Colonic mucosa (tissue), 4 donors: ENCODE measurements at places on chromosomes 6 and 20. TPM values are rescaled to one million over a fixed set of nuclear protein-coding genes. Genes with fewer than 3 reads are reported as not detected.

GRCh38 chr6:164911873-164912580, 397.4 kb downstream of the C6orf118 start:
- DNase-seq, result no peak

The HCRTR2 gene
- not detected for total RNA-seq

The C2 gene
- 7.8 TPM for total RNA-seq

GRCh38 chr6:169939554-169940164, 188.2 kb downstream of the ERMARD start:
- no peak for DNase-seq

The TINAG gene
- 45.2 TPM for total RNA-seq

DNA sequence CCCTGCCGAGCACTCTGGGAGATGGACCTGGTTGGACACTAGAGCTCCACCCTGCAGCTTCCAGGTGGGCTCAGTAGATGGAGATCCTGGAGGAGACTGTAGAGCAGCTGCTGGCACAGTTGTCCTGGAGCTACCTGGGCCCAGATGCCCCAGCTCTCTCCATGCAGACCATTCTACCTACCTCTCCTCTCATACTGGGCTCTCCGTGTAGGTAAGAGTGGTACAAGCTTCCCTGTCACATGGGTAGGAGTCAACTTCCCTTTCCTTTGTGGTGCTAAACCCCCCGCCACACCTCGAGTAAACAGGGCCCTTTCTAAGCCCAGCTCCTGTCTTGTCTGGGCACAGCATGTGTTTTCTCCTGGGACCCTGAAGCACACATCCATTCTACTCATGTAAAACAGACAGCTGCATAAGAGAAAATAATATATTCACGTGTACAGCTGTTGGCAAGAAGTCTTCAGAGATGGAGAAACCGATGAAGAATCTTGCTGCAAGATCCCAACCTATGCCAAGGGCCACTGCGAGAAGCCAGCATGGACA, 108.1 kb upstream of the DUSP22 start:
- peak; percentile 6 for DNase-seq

- no peak for DNase-seq
These were observed 11.6 kb upstream of the TAAR9 start for GRCh38 chr6:132526461-132526860.

GRCh38 chr20:21303061-21303871, at the start of gene XRN2:
XRN2 (plus strand) TSS chr20:21303331; CDS start chr20:21303399, 68 bp downstream.
- DNase-seq, result peak; percentile 97

DNA sequence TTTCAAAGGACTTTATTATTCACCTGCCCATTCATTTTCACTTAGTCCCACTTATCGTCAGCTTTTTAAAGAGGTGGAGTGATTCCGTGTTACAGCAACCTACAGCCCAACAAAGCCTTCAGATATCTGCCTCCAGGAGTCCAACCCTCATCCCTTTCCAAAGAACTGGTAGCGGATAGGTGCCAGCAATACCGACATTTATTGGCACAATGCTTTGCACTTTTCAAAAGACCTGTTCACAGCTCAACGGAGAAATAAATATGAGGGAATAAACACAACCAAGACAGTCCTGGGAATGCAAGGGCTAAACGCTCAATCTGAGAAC, 819 bp upstream of the MTRF1L start:
- peak; percentile 22 for DNase-seq

DNA sequence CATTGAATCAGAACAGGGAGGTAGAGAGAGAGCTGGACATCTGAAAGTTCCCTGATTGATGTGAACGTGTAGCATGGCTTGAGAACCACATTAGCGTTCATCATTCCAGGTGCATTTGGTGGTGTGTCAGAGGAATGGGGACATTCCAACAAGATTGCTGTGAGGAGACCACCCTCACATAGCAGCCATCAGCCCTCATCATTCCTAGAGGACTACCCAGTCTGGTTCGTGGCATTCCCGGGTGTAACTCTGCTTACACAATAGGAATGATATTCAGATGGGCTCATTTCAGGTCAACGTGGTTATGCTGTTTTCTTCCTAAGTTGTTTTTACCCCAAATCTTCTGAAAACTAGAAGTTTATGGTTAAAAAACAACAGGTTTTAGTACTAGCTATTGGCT, 62.2 kb upstream of the KLHL31 start:
- DNase-seq, result no peak

DNA sequence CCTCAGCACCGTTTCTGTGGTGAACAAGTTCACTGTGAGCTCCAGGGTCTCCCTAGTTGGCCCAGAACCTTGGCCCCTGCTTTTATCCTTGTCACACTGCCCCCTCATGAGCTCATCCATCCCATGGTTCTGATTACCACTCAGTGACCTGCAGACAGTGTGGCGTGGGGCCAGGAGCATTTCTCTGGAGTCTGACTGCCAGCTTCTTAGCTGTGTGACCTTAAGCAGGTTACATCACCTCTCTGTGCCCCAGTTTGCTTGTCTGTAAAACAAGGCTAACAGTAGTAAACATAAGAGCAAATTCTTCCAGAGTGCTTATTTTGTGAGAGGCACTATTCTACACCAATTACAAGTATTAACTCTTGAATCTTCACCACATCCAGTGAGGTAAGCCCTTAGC, 14.8 kb upstream of the MDGA1 start:
- no peak for DNase-seq

The MUCL3 gene
- total RNA-seq, result not detected

GRCh38 chr6:25111782-25112181, 167.4 kb upstream of the CARMIL1 start:
- no peak for DNase-seq

DNA sequence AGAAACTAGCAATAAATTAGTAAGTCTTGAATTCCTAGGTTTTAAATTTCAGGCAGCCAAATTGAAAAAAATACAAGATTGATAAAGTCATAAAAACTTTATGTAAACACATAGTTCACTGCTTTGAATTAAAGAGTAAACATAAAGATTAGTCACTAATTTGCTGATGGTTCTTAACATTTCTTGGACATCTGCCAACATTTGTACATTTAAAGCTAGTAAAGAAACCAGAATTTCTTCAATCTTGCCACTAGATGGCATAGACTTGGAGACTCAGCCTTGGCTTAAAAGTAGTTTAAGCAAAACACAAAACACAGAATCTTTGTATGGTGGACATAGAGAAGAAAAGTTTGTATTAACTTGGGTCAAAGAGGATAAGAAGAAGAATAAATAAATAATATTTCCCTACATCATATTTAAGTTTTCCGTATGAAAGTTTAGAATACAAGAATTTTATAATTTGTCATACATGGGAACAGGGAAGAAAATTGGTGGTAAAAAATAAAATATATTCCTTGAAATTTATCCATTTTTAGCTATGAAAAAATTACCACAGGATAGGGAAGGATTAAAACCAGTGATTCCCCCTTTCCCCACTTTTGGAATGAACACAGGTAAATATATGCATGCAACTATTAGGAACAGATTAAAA, 41.7 kb upstream of the FAM135A start:
- DNase-seq, result no peak

DNA sequence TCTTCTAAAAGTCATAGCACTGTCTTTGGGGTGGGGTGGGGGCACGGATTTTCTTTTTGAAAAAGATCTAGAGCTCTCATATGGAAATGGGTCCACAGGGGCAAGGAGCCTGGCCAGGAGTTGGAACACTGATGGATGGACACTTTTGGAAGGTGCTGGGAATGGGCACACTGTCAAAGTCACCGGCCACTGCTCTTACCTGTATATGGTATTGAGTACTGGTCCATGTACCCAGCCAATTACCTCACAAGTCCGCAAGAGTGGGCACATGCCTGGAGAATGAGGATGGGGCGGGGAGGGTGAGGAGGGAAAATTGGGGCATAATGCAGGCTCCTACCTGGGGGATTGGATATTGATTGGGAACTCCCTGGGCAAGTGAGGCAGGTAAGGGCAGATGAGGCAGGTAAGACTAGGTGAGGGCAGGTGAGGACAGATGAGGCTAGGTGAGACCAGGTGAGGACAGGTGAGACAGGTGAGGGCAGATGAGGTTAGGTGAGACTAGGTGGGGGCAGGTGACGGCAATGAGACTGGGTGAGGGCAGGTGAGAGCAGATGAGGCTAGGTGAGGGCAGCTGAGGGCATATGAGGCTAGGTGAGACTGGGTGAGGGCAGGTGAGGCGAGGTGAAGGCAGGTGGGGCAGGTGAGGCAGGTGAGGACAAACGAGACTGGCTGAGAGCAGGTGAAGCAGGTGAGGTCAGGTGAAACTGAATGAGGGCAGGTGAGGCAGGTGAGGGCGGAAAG, 167.9 kb downstream of the NRN1 start:
- DNase-seq, result no peak

DNA sequence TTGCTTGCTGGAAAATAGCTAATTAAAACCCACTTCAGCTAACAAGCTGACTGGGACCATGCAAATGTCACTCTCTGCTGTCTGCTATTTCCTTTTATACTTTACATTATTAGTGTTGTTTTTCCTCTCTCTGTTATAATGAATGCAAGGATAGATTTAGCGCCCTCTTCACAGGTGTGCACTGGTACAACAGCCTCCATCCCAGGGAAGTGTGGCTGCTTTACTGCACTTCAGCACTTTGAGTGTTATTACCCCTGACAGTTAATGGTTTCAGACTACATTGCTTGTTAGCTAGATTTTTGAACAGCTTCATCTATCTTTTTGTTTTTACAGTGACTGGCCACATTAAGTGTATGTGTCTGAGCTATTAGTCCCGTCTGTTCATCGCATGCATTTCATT, 405.7 kb downstream of the RNF144B start:
- DNase-seq, result no peak

GRCh38 chr6:170028629-170029345, 262.1 kb downstream of the DLL1 start:
- DNase-seq, result no peak
